Ovary (tissue), 10 donors: ENCODE measurements at places on chromosomes 3 and 15. TPM values are rescaled to one million over a fixed set of nuclear protein-coding genes. Genes with fewer than 3 reads are reported as not detected.

GRCh38 chr3:59653405-59654122 lies 603.7 kb upstream of the CFAP20DC start:
- no peak overlapping the region for H3K27ac ChIP-seq
- H3K27me3 ChIP-seq = no peaks in the 10 kb centered on the region
- no peak overlapping the region for H3K4me3 ChIP-seq
- H3K4me1 ChIP-seq = no peaks in the 10 kb centered on the region

- H3K36me3 ChIP-seq = no peaks in the 10 kb centered on the region
- DNase-seq = no peak
- no peaks in the 10 kb centered on the region for H3K27me3 ChIP-seq
- no peaks in the 10 kb centered on the region for H3K4me1 ChIP-seq
- H3K27ac ChIP-seq = no peak overlapping the region
These were observed 41.5 kb downstream of the PCNP start for GRCh38 chr3:101615525-101615924.

Gene THAP10
- 4.0 TPM for total RNA-seq

DNA sequence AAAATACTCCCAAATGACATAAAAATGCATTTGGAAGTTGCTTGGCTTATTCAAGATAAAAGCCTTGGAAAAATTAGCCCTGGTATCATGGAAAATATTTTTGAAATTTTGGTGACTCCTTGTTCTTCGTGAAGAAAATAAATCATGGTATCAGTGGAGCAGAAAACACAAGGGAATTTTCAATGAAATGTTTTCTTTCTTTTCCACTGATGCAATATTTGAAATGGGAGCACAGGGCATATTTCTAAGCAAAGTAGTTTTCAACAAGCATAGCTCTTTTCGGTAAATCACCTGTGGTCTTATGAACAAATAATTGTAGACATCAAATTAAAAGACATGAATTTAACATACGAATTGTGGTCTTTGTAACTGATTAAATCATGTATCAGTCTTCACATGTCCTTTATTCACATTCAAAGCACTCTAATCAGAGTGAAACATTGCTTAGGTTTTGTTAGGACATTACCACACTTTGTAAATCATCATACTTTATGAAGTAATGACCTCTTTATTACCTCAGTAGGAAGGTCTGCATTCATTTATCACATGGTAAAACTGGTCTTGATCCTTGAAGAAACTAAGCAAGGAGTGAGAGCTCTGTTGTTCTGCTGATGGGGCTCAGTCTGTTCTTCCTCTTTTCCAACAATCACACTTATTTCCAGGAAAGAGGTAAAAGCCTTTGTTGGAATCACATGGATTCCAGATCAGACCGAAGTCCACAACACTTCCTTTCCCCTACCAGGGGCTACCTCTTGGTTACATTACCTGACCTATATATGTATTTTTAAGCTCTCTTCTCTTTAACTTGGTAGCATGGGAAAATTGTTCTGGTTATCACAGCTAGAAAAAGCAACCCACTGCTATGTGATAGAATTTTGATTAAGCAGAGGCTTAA lies 413.5 kb upstream of the THBS1 start:
- no peak overlapping the region for H3K4me3 ChIP-seq
- DNase-seq = no peak
- peak overlapping the region; percentile 50 for H3K27ac ChIP-seq
- no peaks in the 10 kb centered on the region for H3K27me3 ChIP-seq
- peaks cover 7% of the 10 kb centered on the region for H3K4me1 ChIP-seq

DNA sequence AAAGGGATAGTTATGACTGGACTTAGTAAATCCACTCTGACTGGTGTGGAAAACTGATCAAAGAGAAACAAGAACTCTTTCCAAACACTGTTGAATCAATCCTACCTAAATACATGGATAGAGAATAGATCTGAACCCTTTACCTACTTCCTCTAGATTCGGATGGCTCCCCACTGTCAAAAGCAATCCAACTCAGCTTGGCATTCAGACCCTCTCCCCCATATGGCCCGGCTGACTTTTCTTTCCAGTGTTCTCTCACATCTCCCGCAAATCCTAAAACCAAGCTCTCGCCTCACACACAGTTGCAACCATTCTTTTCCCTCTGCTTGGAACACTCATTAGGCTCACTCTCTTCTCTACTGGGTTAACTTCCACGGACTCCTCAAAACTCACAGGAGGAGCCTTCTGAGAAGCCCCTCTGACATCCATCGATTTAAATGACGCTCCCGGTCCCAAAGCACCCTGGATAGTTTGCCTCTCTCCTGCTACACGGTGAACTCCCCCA lies 639 bp downstream of the SPICE1 start:
- no peaks in the 10 kb centered on the region for H3K27me3 ChIP-seq
- peak overlapping the region; percentile 81 for H3K27ac ChIP-seq
- no peaks in the 10 kb centered on the region for H3K36me3 ChIP-seq
- H3K4me3 ChIP-seq = peak overlapping the region; percentile 83
- no peaks in the 10 kb centered on the region for H3K4me1 ChIP-seq
- DNase-seq = no peak

GRCh38 chr15:83207009-83207659 lies 489 bp downstream of the HDGFL3 start:
- no peaks in the 10 kb centered on the region for H3K36me3 ChIP-seq
- peak; percentile 47 for DNase-seq
- peak overlapping the region; percentile 88 for H3K27ac ChIP-seq
